Hematopoietic multipotent progenitor cell treated with erythropoietin and hydrocortisone succinate and interleukin-3 and kit ligand, for 17 days (in vitro differentiated cells): ENCODE measurements at places on chromosomes 7 and 10.

- DNase-seq, result no peak
Observed at GRCh38 chr10:125026974-125027735, 85.2 kb downstream of the ZRANB1 start.

DNA sequence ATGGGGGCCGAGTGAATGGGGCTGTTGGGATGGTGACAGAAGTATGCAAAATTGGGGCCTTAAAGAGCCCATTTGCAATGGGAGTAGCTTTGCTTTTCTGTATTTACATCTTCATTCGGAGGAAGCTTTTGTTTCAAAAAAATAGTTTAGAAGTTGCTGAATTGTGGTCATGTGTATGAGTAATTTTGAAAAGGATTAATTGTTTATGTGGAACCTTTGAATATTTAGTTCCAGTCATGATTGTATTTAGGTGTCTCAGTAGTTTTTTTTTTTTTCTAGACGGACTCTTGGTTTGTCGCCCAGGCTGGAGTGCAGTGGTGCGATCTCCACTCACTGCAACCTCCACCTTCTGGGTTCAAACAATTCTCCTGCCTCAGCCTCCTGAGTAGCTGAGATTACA, 37.2 kb downstream of the RBM33 start:
- no peak for DNase-seq

GRCh38 chr7:22234227-22234626, 122.7 kb downstream of the RAPGEF5 start:
- DNase-seq, result no peak

DNA sequence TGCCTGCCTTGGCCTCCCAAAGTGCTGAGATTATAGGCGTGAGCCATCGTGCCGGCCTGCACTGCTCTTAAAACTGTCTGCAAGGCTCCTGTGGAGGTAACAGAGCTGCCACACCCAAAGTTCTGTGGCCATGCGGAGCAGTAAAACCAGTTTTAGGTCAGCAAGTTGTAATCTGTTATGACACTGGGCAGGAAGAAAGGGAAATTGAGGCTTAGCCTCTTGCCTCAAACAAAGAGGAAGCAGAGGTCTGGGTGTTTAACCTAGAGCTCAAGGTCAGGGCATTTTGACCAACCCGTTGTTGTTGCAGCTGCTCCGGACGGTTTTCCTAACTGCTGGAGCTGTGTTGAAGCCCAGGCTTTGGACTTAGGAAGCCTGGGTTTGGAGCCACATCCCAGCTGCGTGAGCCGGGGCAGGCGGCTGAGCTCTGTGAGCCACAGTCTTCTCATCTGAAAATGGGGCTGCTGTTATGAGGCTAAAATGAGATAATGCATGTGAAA, 7.4 kb upstream of the RRP12 start:
- DNase-seq, result no peak

- no peak for DNase-seq
Observed at GRCh38 chr7:142298009-142298408, 40.2 kb upstream of the PRSS58 start.

DNA sequence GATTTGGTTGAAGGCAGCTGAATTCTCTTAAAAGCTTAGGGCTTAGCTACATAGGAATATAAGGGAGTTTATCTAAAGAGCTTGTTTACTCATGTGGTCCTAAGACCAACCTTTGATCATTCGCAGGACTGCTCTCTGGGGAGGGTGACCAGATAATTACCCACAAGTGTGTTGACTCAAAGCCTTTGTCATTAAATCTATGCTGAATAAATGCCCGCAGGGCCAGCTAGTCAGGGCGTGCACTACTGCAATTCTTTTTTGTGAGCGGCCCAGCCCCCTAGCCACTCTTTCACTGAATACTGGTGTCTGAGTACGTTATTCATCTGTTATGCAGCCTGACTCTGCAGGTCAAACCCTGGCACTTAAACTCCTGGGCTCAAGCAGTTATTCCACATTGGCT, 69.6 kb downstream of the AKAP9 start:
- DNase-seq, result no peak

GRCh38 chr7:154598396-154598795, 404.5 kb downstream of the PAXIP1 start:
- DNase-seq, result no peak

DNA sequence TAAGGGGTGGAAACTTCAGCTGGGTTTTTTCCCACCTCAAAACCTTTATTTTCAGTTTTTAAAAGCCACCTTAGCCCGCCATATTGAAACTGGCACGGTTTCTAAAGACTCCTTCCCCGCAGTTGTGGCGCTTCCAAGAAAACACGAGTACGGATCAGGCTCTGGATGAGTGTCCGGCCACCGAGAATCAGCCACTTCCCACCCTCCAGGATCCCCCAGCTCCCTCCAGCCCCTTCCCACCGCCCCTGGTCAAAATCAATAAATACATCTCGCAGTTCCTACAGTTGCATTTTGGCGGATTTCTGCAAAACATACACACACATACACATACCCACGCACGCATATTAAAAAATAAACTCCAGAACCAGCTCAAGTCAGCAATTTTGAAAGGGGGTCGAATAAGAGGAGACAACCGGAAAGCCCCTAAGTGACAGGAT, 1.1 kb downstream of the SFMBT2 start:
- no peak for DNase-seq

DNA sequence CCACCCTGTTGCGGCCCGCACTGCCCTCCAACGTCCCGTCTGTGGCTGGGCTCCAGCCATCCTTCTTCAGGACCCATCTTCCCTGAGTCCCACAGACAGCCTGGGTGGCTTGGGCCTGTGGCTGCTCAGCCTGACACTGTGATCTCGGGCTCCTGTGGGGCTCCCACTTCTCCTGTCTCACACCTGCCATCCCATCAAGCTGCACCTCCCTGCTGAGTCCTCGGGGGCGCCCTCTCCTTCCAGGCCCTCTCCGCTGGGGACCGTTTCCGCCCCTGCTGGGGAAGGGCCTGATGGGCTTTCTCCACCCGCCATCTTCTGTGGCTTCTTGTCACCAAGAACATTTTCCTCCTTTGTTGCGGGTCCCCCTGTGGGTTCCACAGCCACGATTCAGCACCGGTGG, 173.8 kb upstream of the PPP2R2D start:
- no peak for DNase-seq

- no peak for DNase-seq
Observed at GRCh38 chr7:30824821-30825720, 53.9 kb downstream of the MINDY4 start.

DNA sequence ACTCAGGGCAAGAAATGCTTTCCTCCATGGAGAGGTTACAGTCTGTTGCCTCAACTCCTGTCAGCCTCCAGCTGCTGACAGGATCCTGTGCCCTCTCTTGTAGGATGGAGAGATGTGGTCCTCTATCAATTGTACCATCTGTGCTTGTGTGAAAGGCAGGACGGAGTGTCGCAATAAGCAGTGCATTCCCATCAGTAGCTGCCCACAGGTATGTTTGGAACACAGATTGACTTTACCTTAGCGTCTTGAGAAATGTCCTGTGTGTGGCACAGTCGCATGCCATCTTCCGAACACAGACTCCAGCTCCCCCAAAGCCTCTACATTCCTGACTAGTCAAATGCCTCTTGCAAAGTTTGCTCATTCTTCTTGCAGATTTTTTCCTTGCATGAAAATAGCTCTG, 152.6 kb downstream of the BMPER start:
- DNase-seq, result no peak
